ENCODE measurements at places on chromosomes 6 and 20.

GRCh38 chr6:84657486-84657885 lies 106.9 kb downstream of the TBX18 start:
- DNase-seq: no peak

DNA sequence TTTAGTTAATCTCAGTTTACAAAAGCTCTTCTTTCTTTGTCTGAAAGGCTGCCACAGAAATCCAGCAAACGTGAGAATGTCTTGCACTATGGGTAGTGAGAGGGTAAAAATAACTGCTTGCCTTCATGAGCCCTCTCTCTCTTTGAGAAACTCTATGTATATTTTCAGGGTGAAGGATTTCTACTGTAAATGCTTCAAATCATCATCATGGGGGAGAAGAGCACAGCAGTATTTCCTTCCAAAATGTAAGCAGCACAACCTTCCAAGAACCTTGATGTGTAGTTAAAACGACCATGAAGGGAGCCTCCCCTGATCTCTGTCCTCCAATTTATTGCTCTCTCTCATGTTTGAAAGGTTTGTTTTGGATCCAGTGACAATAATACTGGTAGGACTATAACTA lies 141.3 kb upstream of the CENPW start:
- DNase-seq: no peak

- no peak for DNase-seq
These were observed 109.8 kb downstream of the ZDHHC14 start for GRCh38 chr6:157490611-157491269.

- DNase-seq: no peak
These were observed 12.3 kb downstream of the HMGN4 start for GRCh38 chr6:26550250-26550993.

DNA sequence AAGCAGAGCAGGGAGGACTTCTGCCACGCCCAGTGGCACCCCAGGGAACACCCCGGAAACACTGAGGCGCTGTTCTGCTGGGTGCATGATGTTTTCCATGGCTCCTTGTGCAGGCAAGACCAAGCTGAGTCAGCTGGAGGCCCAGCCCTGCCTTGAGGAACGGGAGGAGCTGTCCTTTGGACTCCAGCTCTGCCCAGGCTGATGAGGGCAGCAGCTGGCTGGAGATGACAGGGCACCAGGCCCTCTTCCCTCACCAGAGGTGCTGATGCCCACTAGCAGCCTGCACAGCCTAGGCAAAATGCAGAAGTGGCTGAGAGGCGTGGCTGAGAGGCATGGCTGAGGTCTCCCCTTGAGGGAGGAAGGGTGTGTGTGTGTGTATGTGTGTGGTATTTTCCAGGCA lies 2.4 kb downstream of the C6orf132 start:
- no peak for DNase-seq

DNA sequence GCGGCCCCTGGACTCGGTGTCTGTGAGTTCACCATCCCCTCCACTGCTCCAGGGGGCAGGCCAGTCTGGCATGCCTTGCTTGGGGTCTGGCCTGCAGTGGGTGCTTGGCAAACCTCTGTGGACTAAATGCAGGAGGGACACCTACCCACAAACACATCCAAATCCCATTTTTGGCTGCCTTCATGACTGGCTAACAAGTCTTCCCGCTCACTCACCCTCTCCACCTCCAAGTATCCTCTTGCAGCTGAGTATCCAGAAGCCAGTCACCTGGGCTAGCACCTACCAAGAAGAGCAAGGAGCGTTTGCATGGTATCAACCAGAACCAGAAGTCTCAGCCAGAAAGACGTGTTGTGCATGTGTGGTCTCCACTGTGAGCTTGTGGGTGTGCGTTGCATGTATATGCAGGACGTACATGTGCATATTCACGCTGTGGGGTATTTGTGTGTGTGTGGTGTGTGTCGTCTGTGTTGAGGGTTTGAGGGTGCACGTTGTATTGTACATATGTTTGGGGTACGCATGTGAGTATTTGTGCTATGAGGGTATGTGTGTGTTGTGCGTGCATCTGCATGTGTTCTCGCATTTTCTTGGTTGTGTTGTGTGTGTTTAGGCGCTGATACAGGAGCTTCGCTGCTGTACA lies 5.6 kb upstream of the PMEPA1 start:
- DNase-seq: no peak

GRCh38 chr6:6580225-6580856 lies 8.2 kb upstream of the LY86 start:
- DNase-seq: no peak

DNA sequence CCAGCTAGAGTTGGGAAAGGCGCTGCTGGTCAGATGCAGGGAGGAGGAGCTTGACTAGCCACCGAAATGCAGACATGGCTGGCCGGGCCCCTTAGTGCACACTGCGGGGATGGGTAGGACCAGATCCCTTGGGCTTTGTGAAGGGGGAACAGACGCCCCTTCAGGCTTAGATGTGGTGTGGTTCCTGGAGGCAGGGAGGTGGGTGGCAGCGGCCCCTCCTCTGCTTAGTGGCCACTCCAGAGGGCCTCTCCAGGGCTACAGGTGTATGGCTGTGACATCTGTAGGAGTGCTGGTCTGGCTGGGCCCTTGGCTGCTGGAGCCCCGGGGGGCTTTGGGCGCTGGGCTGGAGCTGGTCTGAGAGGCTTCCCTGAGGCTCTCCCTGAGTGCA lies 5.9 kb downstream of the CCND3 start:
- no peak for DNase-seq

GRCh38 chr20:6909608-6910007 lies 142.1 kb downstream of the BMP2 start:
- DNase-seq: no peak

DNA sequence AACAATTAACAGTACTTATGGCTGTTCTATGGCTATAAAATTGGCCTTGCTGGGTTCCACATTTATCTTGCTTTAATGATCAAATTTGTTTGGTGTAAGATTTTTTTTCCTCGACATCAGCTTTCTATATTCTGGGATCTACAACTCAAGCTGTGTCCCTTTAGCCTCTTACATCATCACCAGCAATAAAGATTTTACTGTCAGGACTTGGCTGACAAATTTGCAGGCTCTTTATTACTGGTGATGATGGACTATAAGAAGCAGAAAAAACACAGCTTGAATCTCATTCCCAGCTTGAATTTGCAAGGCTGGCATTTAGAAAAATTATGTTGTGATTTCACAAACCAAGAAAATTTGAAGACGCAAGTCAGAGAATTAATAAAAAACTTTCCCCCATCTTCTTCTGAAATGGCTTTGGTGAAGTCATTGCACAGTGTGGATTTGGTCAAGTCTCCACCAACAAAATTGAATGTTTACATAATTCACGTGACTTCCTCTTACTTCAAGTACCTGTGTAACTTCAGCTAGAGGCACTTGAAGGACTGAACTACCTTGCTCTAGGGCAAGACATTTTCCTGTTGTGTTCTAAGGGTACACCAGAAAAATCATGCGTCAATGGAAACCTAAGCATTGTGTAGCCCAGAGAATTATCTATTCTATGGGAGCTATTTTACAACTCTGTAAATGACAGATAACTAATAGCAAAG lies 175.0 kb downstream of the CBLN4 start:
- no peak for DNase-seq

- no peak for DNase-seq
These were observed 135.1 kb upstream of the RAB32 start for GRCh38 chr6:146408583-146408982.
